ENCODE measurements at places on chromosomes 3 and 15. TPM values are rescaled to one million over a fixed set of nuclear protein-coding genes. Genes with fewer than 3 reads are reported as not detected.

DNA sequence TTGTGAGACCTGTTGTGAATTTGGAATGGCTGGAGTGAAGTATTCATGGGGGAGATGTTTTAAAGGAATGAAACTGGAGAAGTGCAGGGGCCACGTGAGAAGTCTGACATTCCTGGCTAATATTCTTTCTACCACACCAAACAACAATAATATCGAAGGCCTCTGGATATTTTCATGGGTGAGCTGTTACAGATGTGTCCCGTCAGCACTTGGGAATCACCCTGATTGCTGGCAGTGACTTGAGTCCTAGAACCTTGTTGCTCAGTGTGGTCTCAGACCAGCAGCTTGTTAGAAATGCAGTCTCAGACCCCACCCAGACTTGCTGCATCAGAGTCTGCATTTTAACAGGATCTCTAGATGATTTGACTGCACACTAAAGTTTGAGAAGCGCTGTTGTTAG, 113.8 kb downstream of the ITPR1 start:
- H3K36me3 ChIP-seq: no peaks in the 10 kb centered on the region
- H3K4me1 ChIP-seq: no peaks in the 10 kb centered on the region
- H3K4me3 ChIP-seq: no peak overlapping the region
- no peak overlapping the region for H3K27ac ChIP-seq
- 0 out of 2 replicates have a peak, but pooled peaks cover 8% of the 10 kb centered on the region for H3K27me3 ChIP-seq

DNA sequence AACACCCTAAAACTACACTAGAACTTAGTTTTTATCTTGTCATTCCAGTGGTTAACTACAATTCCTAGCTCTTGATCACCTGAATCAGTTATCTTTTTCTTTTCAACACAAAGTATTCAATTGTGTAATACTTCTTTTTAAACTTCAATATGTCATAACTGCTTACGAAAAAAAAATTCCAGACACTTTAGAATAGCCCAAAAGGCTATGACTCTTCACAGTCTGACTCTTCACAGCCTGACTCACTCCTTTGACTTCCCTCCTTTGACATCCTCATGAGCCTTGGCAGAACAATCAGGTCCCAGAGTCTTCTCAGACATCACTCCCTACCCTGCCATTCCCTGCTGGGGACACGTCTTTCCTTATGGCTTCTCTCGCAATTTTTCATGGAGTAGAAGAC, 727.1 kb downstream of the ROBO1 start:
- DNase-seq: peak; percentile 96
- peaks cover 35% of the 10 kb centered on the region for H3K4me1 ChIP-seq
- H3K27ac ChIP-seq: peak overlapping the region; percentile 58
- no peak overlapping the region for H3K4me3 ChIP-seq

The ANKRD34C gene
- not detected for total RNA-seq

GRCh38 chr15:48145923-48146322, 25.1 kb downstream of the SLC24A5 start:
- H3K27me3 ChIP-seq: no peaks in the 10 kb centered on the region
- DNase-seq: no peak
- no peak overlapping the region for H3K4me3 ChIP-seq
- H3K4me1 ChIP-seq: peaks cover 18% of the 10 kb centered on the region
- no peak overlapping the region for H3K27ac ChIP-seq

DNA sequence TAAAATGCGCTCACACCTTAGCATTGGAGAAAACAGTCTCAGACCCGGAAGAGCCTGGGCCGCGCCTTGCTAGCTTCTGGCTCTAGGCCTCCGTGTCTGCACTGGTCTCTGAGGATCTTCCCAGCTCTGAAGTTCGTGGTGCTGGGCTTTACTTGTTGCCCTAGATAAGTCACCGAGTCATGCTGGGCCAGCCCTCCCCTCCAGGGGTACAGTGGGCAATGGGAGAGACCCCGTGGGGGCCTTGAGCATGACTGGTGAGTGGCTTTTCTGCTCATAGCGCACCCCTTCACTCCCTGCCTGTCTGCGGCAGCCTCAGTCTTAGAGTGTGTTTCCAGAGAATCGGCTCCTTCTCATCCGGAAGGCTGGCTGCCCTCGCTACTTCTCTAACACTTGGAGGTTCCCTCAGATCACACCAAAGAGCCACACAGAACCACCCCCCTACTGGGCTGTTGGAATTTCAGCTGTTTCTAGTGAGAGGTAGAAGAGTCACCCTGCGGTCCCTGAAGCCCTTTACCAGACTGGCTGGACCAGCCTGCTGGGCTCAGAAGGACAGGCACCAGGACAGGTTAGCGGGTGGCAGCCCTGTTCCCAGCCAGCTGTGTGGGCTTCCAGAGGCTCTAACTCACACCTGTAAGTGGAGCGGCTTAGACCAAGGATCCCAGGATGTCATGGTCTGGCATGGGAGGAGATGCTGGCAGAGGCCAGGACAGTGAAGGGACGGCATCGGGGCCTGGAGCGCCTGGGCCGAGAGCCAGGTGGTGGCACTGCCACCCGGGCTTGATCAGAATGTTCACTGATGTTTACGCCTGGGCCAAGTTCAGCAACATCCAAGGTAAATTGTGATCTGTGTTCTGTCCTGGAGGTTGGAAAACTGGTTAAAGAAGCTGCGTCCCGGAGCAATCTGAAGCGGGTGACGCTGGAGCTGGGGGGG, 17.9 kb downstream of the ALDH1A3 start:
- DNase-seq: no peak
- H3K36me3 ChIP-seq: no peaks in the 10 kb centered on the region
- H3K4me3 ChIP-seq: no peak overlapping the region
- H3K4me1 ChIP-seq: peaks cover 6% of the 10 kb centered on the region
- H3K27me3 ChIP-seq: no peaks in the 10 kb centered on the region

DNA sequence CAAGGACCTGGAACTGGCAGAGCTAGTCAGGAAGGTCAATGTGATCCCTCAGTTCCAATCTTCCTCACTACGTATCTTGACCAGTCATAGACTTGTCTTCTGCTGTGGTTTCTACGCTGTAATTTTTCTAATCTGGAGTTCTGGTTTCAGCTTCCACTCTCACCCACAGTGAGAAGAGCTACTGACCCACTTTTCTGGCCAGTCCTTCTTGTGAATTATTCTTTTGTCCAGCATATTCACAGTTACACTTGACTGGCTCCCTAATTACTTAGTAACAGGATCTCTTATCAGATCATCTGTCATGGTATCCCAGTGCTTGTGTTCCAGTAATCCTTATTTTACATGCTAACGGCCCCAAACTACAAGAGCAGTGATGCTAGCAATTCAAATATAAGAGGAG, 72.4 kb upstream of the MME start:
- H3K4me3 ChIP-seq: no peak overlapping the region
- no peaks in the 10 kb centered on the region for H3K36me3 ChIP-seq
- no peak for DNase-seq
- no peaks in the 10 kb centered on the region for H3K27me3 ChIP-seq

GRCh38 chr3:183285318-183285717, 32.3 kb downstream of the B3GNT5 start:
- H3K27me3 ChIP-seq: no peaks in the 10 kb centered on the region
- no peak for DNase-seq
- H3K36me3 ChIP-seq: no peaks in the 10 kb centered on the region
- peak overlapping the region; percentile 63 for H3K27ac ChIP-seq
- peaks cover 24% of the 10 kb centered on the region for H3K4me1 ChIP-seq

DNA sequence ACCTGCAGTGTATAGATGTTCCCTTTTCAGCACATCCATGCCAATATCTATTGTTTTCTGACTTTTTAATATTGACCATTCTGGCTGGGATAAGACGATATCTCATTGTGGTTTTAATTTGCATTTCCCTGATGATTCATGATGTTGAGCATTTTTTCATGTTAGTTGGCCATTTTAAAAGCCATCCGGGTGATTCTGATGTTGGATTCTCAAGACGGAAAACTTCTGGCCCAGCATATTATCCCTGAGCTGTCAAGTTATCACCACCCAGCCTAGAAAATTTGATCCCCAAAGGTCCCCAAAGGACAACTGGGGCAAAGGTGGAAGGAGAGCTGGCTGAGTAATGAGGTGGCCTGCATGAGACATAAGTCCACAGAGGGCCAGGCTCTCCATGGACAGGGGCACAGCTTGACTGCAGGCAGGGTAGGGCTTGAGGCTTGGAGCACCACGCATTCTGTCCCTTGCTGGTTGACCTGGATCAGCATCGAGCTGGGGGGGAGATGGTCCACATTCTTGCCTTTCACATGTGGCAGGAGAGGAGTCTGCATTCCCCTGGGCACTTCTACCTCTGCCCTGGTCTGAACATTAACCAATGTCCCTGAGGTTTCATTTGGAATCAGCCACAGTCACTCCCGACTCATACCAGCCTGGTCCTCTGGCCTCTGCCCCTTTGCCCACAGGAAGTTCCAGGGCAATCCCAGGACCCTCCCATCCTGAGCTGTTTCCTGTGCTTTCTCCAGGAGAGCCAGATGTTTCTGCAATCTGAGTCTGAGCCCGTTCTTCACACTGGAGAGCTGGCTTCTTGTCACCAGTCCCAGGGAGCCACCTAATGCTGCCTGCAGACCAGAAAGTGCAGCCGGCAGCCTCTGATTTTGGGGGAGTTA, 69.2 kb downstream of the ISG20 start:
- H3K36me3 ChIP-seq: no peaks in the 10 kb centered on the region
- no peak overlapping the region for H3K27ac ChIP-seq
- peaks cover 31% of the 10 kb centered on the region for H3K27me3 ChIP-seq
- no peak overlapping the region for H3K4me3 ChIP-seq
- peak; percentile 39 for DNase-seq

The PRSS50 gene
- not detected for total RNA-seq

GRCh38 chr3:118850687-118851086, 184.0 kb downstream of the IGSF11 start:
- H3K4me1 ChIP-seq: no peaks in the 10 kb centered on the region
- no peak overlapping the region for H3K4me3 ChIP-seq

The SLC2A2 gene
- total RNA-seq: not detected

DNA sequence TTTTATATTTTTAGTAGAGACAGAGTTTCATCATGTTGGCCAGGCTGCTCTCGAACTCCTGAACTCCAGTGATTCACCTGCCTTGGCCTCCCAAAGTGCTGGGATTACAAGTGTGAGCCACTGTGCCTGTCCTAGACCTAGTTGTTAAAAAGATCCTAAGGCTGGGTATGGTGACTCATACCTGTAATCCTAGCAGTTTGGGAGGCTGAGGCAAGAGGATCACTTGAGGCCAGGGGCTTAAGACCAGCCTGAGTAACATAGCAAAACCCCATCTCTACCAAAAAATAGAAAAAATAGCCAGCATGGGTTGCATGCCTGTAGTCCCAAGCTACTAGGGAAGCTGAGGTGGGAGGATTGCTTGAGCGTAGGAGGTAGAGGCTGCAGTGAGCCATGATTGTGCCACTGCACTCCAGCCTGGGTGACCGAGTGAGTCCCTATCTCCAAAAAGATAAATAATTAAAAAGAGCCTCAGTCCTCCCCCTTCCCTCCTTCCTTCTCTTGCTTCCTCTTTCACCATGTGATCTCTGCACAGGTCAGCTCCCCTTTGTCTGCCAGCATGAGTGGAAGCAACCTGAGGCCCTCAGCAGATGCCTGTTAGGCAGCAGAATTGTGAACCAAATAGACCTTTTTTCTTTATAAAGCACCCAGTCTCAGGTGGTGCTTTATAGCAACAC, 9.8 kb upstream of the FNDC3B start:
- H3K27ac ChIP-seq: no peak overlapping the region
- H3K4me3 ChIP-seq: no peak overlapping the region
- DNase-seq: no peak
- H3K4me1 ChIP-seq: no peaks in the 10 kb centered on the region
- H3K27me3 ChIP-seq: no peaks in the 10 kb centered on the region

- H3K4me3 ChIP-seq: peak overlapping the region; percentile 43
- no peaks in the 10 kb centered on the region for H3K36me3 ChIP-seq
- H3K4me1 ChIP-seq: peaks cover 16% of the 10 kb centered on the region
- H3K27ac ChIP-seq: peak overlapping the region; percentile 37
- peak; percentile 63 for DNase-seq
- no peaks in the 10 kb centered on the region for H3K27me3 ChIP-seq
Measured at GRCh38 chr3:78804251-78805037, 963.4 kb downstream of the ROBO1 start.

- H3K27me3 ChIP-seq: no peaks in the 10 kb centered on the region
- H3K4me3 ChIP-seq: no peak overlapping the region
- H3K36me3 ChIP-seq: peaks cover 31% of the 10 kb centered on the region
- H3K4me1 ChIP-seq: peaks cover 56% of the 10 kb centered on the region
- peak; percentile 65 for DNase-seq
Measured at GRCh38 chr3:123818921-123819429, 65.2 kb downstream of the MYLK start.

The SH2D7 gene
- not detected for total RNA-seq

GRCh38 chr15:73454096-73454495, 11.1 kb downstream of the REC114 start:
- no peak overlapping the region for H3K27ac ChIP-seq
- no peaks in the 10 kb centered on the region for H3K4me1 ChIP-seq
- no peak overlapping the region for H3K4me3 ChIP-seq
- H3K36me3 ChIP-seq: no peaks in the 10 kb centered on the region
- H3K27me3 ChIP-seq: peaks cover 16% of the 10 kb centered on the region
- no peak for DNase-seq

The THPO gene
- not detected for total RNA-seq

DNA sequence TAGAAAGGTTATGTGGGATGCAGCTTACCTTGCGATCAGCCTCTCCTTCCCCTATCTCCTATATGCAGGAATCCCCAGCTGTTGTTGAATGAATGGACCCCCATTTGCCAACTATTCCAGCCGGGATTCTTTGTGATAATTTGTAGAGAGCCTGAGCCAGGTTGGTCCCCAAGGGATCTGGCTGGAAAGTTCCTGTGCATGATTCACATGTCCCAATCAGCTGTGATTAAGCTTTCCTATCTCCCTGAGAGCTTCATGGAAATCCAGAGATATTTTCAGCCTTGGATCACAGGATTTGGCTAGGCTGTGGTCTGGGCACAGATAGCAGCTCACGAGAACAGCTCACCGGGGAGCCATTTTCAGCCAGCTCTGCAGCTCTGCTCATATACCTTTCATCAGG, 76.7 kb downstream of the ARNT2 start:
- no peaks in the 10 kb centered on the region for H3K27me3 ChIP-seq
- peak; percentile 95 for DNase-seq
- peak overlapping the region; percentile 78 for H3K27ac ChIP-seq
- 0 out of 2 replicates have a peak, but pooled peaks cover 1% of the 10 kb centered on the region for H3K36me3 ChIP-seq
- peak overlapping the region; percentile 41 for H3K4me3 ChIP-seq
- H3K4me1 ChIP-seq: peaks cover 44% of the 10 kb centered on the region

DNA sequence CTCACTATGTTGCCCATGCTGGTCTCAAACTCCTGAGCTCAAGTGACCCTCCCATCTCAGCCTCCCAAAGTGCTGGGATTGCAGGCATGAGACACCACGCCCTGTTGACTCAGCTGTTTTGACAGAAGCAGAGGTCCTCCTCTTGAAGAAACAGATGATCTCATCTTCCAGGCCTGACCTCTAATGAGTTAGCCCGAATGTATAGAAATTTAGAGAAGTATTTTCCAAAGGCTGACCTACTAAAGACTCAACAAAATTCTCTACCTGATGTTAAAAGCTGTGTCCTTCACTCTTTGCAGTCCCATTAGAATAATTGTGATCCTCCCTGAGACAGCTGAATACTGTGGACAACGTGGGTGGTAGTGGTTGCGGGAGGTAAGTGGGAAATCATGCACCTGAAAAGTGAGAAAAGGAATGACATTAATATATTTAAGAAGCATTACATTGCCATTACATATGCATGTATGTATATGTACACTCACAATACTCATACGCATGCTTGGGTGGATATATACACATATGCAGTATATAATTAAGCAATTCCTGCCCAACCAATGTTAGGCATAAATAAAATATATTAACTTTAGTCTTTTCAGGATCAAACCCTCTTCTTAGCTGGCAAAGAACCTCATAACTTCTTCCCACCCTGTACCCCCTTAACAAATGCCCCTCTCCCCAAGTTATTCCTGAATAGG, 204.6 kb upstream of the NR2F2 start:
- no peak overlapping the region for H3K4me3 ChIP-seq
- H3K27me3 ChIP-seq: no peaks in the 10 kb centered on the region
- H3K27ac ChIP-seq: no peak overlapping the region
- peak; percentile 63 for DNase-seq

Measured in GM23248 (cell line).